MM.1S (cell line): ENCODE measurements at places on chromosomes 2 and 18.

- no peak for DNase-seq
Observed at GRCh38 chr2:15112216-15112615, 448.9 kb downstream of the NBAS start.

DNA sequence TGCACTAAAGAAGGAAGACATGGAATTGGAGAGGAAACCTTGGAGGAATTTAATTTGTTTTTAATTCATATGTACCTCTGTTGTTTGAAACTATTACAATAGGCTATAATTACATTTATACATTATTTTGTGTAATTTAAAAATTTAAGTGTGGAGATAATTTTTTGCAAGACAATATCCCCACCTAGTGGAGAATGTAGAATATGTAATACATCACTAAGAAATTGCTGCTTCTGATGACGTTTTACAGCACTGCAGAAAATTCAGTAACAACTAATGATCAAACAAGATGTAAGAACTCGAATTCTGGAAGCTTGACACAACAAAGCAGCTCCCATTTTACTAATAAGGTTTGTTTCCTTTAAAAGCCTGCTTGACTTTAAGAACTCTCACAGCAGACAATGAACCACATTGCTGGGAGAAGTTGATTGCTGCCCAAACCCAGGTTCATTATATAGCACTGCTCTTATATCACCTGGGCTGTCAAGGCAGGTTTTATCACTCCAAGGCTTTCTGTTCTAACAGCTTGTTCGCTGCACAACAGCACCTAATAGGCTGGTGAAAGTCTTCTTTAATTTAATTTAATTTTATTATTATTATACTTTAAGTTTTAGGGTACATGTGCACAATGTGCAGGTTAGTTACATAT lies 53.4 kb downstream of the THADA start:
- DNase-seq: peak; percentile 28

DNA sequence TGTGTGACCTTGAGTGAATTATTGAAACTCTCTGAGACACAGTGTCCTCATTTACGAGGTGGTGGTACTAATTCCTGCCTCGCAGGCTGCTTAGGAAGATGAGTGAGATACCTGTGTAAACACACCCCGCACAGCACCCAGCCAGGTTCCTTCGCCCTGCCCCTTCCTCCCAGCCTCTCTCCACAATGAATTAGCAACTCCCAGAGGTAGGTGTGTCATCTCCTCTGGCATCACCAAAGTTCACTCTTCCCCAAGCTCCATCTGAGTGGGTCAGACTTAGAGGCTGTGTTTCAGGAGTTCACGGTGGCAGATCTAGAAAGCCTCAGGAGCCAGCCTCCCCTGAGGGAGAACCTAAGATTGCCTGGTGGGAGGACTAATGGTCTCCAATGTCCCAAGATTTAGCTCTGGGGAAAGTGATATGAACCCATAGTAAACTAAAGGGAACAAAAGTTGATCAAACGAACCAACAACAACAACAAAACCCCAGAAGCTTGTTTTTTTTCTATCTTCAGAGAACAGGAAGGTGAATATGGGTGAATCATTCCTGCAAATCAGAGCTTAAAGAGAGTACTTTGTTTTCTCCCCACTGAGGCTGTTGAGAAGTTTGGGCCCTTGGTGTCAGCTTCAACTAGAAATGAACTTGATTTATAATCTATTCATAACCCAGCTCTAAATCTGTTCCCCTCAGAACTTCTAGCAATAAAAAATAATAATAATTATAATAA lies 44.4 kb upstream of the NRP2 start:
- DNase-seq: no peak

DNA sequence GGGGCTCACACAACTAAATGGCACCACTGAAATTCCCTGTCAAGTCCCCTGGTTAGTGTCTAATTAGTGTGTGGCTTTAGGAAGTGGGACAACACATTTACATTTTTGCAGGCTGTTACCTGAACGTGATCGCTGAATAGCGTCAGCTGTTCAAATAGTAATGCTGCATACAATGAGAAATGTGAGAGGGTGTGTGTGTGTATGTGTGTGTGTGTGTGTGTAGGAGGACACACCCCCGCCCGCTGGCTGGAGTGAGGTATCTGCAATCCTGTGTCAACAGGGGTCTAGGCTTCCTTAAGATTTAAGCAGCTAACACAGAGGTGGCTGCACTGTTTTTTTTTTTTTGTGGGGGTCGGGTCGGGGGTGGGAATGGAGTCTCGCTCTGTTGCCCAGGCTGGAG lies 4.8 kb upstream of the LYPD6B start:
- no peak for DNase-seq

GRCh38 chr2:218010140-218010983 lies 7.6 kb upstream of the TNS1 start:
- DNase-seq: peak; percentile 27

GRCh38 chr18:332721-333510 lies 65.1 kb upstream of the THOC1 start:
- DNase-seq: no peak

GRCh38 chr18:37482433-37482832 lies 83.2 kb downstream of the CELF4 start:
- no peak for DNase-seq

DNA sequence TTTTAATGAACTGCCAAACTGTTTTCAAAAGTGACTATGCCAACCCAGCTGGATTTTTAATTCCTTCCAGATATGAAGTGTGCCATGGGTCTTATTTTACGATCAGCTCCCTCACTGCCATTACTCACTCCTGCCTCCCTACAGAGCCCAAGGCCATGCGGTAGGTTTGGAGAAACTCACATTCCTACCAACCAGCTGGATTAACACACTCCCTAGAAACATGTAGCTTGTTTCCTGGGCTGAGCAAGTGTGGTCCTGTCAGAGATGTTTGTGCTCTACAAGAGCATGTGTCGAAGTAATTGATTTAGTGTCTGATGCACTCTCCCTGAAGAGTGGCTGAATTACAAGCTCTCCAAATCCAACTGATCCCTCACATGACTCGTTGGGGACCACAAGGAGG lies 82.5 kb downstream of the SPP2 start:
- DNase-seq: no peak

DNA sequence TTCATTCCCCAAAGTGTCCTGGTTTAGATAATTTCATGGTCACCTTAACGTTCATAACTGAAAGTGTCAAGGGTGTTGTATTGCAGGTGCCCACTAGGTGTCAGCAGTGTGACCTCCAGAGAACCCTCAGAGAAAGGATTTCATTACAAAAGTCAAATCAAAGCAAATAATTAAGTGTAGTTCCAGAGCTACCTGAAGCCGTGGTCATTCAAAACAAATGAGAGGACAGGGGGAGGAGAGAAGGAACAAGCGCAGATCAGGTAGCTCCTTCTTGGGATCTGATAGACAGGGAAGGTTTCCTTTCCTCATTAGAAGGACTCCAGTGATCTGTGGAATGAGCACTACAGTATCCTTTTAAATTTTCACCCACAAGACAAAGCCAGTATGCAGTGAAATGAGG lies at the start of gene SLC9A4:
TSS of gene SLC9A4 (plus strand) at position 207 of the 400 bp plus-strand sequence. CDS start 534 bp downstream, outside the sequence.
- peak; percentile 60 for DNase-seq

DNA sequence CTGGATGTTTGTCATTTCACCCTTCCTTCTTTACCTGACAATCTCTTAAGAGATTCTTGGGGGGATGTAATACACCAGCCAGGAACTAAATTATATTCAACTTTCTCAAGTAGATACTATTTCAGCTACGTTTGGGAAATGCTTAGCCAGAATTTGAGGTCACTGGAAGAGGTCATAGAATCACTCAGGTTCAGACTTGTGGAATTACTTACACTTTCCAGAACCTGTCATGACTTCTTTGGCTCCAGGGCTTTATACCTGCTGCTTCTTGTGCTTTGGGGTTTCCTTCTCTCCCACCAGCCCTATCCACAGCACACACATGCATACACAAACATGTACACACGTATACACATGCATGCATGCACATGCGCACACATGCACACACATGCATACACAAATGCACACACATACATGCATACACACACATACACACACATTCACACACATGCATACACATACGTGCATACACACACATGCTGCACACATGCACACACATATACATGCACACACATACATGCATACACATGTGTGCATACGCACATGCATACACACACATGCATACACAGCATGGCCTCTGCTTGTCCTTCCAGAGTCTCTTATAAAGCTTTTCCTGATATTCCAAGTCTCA lies 23.5 kb upstream of the ANXA4 start:
- DNase-seq: no peak

- peak; percentile 90 for DNase-seq
Observed at GRCh38 chr2:228401065-228401912, 219.8 kb upstream of the SPHKAP start.

GRCh38 chr2:73134471-73134870 lies 21.7 kb upstream of the RAB11FIP5 start:
- DNase-seq: no peak

DNA sequence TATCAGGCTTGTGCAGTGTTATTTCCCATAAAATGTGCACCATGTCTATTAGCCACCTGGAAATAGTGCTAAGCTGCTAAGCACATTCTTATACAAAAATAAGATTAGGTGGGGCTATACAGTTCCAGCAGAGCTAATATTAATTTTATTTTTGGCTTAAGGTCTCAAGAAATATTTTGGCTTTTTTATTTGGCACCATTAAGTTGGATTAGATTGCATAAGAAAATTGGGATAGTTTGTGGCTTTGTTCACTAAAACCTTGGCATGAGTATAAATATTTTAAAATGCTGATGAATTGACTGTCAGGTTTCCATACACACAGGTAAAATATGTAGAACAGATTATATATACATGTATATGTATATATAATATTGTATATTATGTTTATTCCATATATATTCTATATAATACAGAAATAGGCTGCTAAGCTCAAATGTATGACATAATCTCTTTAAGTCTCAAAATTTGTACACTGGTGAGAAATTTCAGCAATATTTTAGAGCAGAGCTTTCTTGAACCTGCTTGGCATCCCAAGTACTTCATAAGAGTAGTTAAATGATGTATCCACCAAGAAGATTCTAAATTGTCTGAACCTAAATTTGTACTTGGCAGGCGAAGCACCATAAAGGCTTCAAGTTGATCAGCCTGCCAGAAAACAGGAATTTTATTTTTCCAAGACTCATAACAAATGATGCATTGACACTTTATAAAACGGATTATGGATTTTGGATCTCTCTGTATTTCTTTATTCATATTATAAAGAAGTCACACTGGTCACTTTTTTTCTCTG lies 32.6 kb downstream of the CCDC102B start:
- DNase-seq: no peak

GRCh38 chr2:100451734-100452133 lies 18.5 kb upstream of the NMS start:
- DNase-seq: no peak

DNA sequence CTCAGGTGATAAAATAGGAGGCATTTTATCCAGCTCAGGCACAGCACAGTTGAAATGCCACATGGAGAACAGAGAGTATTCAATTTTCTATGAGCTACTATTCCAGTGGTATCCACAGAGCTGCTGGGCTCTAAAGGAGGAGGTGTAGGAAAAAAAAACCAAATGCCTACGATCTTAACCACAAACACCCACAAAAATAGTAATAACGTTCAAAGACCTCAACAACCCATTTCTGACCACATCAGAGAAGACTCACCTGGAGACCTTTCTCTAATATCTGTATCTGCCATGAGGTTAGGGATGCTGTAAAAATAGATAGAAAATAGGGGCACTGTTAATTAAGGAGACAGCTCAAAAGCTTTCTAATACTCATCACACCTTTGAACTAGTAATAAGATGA lies 294.6 kb upstream of the PARD3B start:
- DNase-seq: peak; percentile 22

GRCh38 chr2:36477746-36478145 lies 120.2 kb downstream of the FEZ2 start:
- no peak for DNase-seq

GRCh38 chr2:18267501-18267900 lies 293.0 kb downstream of the RDH14 start:
- no peak for DNase-seq
